Pulmonary artery endothelial cell (primary cell): ENCODE measurements at places on chromosomes 1 and 21.
A peak's percentile ranks its signal among the peaks of the same experiment; 100 is the strongest.

- no peak for DNase-seq
These were observed 1382.6 kb upstream of the ADGRL2 start for GRCh38 chr1:80418134-80418533.

DNA sequence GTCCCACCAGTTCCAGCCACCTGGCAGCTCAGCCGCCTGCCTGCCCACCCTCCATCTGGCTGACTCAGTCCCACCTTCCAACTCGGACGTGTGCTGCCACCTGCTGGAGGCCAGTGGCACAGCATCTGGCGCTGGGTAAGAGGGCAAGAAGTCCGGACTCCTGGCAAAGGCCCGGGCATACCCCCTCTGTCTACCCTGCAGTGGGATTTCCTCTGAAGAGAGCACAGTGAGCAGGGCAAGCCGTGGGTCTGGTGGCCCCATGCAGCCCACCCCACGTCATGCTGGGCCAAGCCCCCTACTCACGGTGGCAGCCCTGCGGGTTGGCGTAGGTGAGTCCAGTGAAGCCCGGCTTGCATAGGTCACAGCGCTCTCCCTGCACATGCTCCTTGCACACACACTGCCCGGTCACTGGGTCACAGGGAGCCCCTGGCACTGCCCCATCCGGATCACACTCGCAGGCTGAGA lies 24.5 kb downstream of the LAMB3 start:
- peak; percentile 26 for DNase-seq

- DNase-seq, result no peak
These were observed 467.4 kb upstream of the VAMP3 start for GRCh38 chr1:7303554-7304317.

DNA sequence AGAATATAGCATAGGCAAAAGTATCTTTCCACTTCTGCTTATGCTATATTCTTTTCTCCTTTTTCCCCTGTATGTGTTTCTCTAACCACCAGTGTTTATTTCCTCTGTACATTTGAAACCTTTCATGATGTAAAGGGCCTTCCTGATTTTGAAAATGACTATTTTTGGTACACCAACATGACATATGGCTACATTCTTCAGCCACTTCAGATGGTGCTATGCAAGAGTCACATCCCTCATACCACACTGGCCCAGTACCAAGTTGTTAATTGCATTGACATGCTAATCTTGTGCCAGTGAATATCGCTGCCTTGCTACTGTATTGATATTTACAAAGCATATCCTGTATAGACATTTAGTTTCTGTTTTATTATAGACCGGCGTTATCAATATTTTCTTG lies 408.7 kb downstream of the NCAM2 start:
- DNase-seq, result no peak

GRCh38 chr1:67134695-67135094 lies at the start of gene C1orf141:
Gene C1orf141, minus strand, starts transcription at chr1:67134970. Its CDS starts 7,730 bp downstream, at chr1:67127240.
- no peak for DNase-seq

DNA sequence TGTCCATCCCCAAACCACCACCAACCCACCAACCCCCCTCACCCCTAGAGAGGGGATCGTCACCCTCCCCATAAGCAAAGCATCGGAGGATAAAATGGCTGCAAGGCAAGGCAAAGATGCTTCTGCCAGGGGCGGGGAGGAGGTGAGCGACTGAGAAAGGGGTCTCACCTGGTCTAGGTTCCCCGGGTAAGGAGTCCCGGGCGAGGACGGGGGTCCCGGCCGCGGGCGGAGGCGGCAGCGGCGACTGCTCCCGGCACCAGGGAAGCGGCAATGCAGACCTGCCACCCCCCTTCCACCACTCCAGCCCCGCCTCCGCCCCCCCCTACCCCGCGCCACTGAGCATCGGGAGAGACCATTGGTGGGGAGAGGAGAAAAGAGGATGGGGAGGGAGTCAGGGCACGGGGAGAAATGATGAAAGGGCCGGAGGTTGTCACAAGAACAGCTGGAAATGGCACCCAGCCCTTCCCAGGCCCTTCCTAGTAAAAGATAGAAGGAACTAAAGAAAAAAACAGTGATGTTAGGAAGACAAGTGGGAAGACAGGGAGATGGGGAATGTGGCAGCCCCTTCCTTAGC lies at the start of gene SV2A:
SV2A (minus strand) TSS at position 274 of the 574 bp plus-strand sequence. CDS start 4,004 bp downstream, outside the sequence.
- no peak for DNase-seq

DNA sequence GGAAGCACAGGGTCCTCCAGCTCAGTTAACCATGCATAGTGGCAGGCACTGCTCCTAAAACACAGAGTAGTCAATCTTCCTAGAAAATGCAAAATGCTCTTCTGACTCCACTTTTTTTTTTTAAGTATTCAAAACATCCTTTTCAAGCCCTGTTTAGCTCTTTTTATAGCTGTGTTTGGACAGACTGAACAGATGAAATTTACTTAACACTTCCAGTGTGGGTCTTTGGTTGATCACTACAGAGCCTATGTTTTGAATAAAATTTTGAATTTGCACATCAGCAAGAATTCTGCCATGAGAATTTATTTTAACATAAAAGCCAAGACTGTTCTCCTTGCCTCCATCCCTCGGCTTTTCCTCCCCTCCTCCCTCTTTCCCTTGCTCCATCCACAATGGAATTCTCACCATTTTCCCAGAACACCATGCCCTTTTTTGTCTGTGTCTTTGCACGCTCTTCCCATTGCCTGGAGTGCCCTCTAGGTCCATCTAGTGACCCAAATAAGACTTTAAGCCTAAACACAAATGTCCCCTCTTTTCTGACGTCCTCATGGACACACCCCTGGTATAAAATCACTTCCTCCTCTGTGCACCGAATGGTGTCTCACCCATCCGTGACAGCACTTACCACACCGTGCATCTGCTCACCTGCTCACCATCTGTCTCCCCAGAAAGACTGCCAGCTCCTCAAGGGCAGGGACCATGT lies 24.0 kb upstream of the CPT2 start:
- no peak for DNase-seq

DNA sequence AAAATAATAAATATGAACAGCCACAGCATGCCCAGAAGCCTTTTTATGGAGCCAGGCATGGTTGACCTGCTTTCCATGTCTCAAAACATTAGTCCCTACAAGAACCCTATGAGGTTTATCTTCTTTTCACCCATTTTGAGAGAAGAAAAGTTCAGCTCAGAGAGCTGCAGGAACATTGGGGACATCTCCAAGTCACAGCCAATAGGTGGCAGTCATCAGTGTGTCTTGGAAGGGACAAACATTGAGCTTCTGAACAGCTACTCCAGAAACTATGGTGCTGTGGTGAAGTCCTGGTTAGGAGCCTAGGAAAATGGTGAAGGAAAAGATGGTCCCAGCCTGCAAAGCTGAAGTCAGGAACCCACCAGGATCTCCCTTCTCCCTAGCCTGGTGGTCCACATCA lies 73.6 kb downstream of the JMJD4 start:
- DNase-seq, result no peak

DNA sequence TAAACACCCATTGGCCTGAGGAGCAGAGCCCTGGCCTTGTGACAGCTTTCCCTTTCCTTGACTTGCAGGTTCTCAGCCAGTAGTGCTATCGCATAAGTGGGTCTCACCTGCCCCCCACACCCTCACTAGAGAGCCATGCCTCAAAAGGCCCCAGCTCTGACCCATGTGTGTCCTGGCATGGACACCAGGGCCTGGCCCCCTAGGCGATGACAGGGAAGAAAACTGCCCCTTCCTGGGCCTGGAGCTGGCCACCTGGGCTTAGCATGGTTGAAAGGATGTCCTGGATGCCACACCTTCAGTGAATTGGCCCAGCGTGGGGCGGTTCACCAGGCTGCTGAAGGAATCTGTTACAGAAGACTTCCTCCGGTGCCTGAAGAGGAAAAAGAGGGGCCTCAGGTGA lies 18.5 kb downstream of the TTC39A start:
- DNase-seq, result no peak

GRCh38 chr1:92367496-92367895 lies 68.6 kb downstream of the RPAP2 start:
- DNase-seq, result no peak

- no peak for DNase-seq
These were observed 64.6 kb downstream of the TOR3A start for GRCh38 chr1:179146476-179146875.

GRCh38 chr1:101257500-101258325 lies 20.9 kb downstream of the S1PR1 start:
- DNase-seq, result no peak

- no peak for DNase-seq
These were observed 32.4 kb downstream of the KIF21B start for GRCh38 chr1:200991097-200991614.

DNA sequence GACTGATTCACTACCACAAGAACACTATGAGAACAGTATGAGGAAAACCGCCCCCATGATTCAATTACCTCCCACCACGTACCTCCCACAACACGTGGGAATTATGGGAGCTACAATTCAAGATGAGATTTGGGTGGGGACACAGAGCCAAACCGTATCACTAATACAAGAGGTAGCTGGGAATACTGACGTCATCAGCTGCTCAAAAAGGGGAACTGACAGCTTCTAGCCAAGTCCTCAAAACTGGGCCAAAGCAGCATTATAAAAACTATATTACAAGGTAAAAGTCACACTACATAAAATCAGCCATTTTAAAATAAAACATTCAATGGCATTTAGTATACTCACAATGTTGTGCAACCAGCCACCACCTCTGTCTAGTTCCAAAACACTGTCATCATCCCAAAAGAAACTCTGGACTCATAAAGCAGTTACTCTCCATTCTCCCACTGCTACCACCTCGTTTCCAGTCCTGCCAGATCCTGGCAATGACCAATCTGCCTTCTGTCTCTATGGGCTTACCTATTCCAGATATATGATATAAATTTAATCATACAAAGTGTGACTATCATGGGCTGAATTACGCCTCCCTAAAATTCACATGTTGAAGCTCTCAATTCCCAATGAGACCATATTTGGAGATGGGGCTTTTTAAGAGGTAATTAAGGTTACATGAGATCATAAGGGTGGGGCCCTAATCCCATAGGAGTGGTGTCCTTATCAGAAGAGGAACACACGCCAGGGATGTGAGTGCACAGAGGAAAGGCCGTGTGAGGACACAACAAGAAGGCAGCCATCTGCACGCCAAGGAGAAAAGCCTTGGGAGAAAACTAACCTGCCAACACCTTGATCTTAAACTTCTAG lies 192.1 kb downstream of the SETD4 start:
- no peak for DNase-seq

DNA sequence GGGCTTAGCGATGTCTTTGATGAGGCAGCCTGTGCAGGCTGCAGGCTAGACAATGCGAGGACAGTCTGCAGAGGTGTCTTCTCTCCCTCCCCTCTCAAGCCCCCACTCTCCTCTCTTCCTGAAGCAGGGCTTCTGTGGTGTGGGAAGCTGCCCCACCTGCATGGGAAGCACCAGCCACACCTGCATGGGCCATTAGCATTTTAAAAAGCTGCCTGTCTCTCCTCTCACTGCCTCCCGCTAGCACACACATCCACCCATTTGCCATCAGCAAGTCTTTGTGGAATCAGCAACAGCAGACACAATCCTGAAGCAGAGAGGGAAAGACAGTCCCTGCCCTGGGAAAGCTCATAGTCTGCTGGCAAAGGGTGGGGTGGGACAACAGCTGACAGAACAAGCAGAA lies 53.1 kb downstream of the NAV1 start:
- DNase-seq, result no peak

DNA sequence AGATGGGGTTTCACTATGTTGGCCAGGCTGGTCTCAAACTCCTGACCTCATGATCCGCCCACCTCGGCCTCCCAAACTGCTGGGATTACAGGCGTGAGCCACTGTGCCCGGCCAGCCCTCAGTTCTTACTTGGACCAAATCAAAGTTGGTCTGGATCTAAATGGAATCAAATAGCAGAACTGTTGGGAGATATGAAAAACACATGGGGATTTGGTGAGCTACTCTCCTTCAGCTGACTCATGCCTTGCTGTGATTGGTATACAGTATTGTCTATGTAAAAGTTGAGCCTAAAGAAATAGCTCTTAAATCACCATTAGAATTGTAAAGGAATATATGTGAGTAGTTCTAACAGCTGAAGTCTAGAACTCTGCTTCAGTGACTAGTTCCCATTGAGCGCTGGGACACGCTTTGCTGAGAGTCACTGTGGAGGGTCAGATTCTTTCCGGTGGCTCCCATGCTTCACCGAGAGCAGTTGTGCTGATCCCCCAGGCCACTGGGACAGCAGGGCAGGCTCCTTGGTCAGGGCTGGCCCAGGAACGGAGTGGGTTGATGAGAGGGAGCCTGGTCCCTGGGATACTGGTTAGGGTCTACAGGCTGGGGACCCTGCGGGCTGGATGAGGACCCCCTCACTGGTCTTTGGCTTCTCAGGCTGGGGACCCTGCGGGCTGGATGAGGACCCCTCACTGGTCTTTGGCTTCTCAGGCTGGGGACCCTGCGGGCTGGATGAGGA lies 14.0 kb downstream of the PKNOX1 start:
- no peak for DNase-seq

DNA sequence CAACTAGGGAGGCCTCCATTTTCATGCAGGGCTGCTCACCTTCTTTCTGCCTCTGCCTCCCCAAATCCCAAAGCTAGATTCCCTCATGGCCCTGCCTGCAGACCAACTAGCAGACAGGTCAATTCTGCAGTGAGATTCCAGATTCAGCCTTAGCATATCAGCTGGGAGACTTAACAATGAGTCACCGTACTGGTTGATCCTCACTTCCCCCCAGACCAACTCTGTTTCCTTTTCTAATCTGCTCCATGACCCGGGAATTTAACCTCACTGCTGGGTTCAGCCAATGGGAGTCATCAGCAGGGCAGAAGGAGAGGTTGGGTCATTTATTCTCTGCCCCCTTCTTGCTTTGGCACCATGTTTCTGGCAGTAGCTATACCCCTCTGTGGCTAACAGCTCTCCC lies 140.6 kb upstream of the GRIK3 start:
- DNase-seq, result peak; percentile 56

DNA sequence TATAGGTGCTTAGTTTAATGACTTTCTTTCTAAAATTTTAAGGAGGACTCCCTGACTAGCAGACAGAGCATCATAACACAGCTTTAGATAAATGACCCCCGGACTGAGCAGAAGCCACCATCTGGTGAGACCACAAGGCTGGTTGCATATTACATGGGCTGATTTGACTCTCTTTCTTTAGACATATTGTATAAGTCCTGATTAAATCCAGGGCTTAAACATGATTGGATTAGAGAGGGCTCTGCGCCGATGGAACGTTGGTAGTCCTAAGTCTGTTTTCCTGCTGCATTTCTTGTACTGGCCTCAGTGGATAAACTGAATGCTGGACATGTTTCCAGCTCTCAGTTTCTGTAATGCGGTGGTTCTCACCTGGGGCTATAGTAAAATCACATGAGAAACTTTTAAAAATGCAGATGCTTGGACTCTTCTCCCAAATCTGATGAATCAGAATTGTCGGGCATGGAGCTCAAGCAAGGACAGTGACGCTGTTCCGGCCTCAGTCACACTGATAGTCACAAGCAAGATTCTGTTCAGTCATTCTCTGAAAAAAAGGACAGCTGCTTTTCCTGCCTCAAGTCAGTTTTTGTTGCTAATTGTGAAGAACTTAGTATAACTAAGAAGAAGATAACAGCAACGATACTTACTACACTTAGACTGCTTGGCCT lies 16.6 kb downstream of the DDI2 start:
- DNase-seq, result no peak

- DNase-seq, result no peak
These were observed 25.7 kb downstream of the LAMB3 start for GRCh38 chr1:209626346-209627026.
